ENCODE measurements at places on chromosomes 2 and 18.

GRCh38 chr2:152861349-152861942 lies 143.0 kb downstream of the ARL6IP6 start:
- DNase-seq: peak; percentile 47

DNA sequence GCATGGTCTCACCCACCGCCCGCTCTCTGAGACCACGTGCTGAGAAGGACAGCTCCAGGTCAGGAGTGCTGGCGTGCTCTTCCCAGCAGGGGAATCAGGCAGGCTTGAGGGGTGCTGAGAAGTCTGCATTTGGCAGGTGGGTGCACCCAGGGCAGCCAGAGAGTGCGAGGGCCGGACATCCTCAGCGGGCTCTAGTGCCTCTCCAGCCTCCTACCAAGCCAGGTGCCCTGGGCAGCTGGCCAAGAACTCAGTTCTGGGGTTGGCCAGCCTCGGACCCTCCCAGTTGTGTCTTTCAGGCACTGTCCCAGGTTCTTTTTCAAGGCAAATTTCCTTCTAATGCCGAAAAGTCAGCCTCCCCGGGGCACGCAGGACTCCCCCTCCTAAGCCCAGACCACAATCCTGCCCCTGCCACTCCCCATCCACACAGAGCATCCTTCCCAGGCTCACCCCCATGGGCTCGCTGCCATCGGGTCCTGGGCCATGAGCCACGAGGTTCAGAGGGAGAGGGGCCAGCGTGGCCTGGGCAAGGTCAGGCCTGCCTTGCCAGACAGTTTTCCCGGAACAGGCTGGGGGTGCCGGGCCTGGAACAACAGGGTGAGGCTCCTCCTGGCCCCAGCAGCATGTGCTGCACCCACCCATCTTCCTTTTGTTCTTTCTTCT lies 52.2 kb upstream of the GPC1 start:
- no peak for DNase-seq

DNA sequence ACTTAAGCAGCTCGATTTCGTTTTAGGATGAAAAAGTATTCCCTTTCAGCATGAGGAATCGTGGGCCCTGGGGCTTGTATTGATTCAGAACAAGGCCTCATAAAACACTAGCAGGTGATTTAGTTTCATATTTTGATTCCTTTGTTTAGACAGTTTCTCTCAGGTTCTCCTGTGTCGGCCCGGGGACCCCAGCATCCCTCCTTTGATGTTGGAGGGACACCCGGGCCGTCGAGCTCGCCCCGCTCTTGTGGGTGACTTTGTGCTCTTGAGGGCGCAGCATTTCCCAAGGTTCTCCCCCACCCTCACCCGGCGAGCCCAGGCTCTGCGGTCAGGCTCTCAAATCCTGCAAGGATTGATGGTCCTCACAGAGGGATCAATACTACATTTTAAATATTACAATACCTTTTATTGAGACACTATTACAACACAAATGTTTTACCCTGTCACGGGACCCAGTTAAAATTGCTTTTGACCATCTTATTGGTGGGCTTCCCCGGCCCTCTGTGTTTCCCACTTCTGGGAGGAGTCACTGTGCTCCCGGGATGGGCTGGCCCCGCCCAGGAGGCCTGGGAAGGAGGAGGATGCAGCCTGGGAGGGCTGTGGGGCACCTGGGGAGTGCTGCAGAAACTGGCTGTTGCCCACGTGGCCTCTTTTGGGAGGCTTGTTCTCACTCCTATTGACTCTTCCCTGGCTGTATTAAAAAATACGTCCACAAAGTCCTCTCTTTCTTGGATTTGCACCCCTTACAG lies 222.6 kb downstream of the INSIG2 start:
- no peak for DNase-seq

DNA sequence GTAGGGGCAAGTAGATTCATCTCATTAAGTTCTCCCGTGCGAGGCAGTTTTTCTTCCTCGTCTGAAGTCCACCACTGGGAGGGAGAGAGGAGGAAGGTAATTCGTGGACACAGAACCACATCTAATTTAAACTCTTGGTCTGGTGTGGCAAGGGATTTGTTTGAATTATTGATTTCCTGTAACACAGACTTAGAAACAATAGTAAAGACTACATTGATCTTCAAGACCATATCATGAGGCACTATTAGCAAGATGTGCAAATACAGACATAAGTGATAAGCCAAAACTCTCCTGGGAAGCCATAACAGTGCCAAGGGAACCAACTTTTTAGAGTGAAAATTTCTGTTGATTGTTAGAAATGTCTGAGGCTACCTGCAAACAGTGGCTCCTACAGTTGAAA lies 158.6 kb downstream of the ALPK2 start:
- no peak for DNase-seq

DNA sequence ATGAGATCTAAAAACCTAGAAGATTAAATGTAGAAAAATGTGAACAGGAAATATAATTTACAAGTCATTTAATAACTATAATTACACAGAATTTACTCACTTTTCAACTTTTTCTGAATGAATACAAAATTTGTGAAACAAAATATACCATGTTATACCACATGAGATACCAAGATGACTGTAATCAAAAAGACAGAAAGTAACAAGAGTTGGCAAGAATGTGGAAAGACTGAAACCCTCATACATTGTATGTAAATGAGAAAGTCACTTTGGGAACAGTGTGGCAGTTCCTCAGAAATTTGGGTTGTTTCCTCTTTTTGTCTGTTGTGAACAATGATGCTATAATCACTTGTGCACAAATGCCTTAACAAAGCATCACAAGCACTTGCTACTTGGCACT lies 145.4 kb upstream of the ZNF804A start:
- no peak for DNase-seq

GRCh38 chr2:69291721-69292120 lies 95.3 kb downstream of the GFPT1 start:
- DNase-seq: no peak

GRCh38 chr18:32771169-32771751 lies 1.6 kb downstream of the KLHL14 start:
- peak; percentile 4 for DNase-seq

DNA sequence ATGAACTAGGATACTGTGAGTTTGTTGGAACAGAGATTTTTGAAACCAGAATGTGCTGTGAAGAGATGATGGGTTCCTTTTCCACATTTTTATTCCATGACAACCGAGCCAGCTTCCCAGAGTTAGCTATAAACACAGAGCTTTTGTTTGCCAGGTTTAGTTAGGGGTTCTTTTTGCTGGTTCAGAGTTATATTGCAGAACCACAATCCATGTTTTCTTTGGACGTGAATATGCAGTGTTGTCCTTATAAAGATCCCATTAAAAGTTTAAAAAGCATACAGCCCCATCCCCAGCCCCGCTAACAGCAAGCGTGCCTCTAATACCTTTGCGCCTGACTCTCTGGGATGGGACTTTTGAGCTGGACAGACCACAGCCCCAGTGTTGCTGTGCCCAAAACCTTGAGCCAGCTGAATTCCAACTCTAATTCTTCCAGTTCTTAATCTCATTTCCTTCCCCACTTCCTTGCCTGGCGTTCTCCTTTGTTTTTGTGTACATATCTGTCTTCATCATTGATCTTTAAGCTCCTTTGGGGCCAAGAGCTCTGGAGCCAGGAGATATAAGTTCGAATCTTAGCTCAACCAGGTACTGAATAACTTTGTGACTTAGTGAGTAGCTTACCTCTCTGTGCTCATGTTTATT lies 72.3 kb downstream of the SPATS2L start:
- DNase-seq: no peak

GRCh38 chr18:24983566-24984139 lies 368.3 kb downstream of the ZNF521 start:
- no peak for DNase-seq

GRCh38 chr2:29009711-29010677 lies 28.9 kb downstream of the TOGARAM2 start:
- DNase-seq: no peak

DNA sequence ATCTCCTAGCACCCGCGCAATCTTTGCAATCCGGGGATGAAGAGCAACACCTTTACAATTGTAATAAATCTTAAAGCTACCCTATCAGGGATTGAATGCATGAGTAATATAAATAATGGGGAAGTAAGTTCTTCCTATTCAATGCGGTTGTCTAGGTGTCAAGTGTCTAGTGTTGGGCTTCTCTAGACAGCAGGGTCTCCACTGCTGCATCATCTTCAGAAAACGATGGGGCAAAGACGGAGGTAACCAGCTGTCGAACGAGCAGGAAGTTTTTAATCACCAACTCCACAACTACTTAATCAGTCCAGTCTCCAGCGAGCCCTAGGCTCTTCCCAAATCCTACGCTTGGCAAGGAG lies 573 bp downstream of the STAM2 start:
- no peak for DNase-seq

DNA sequence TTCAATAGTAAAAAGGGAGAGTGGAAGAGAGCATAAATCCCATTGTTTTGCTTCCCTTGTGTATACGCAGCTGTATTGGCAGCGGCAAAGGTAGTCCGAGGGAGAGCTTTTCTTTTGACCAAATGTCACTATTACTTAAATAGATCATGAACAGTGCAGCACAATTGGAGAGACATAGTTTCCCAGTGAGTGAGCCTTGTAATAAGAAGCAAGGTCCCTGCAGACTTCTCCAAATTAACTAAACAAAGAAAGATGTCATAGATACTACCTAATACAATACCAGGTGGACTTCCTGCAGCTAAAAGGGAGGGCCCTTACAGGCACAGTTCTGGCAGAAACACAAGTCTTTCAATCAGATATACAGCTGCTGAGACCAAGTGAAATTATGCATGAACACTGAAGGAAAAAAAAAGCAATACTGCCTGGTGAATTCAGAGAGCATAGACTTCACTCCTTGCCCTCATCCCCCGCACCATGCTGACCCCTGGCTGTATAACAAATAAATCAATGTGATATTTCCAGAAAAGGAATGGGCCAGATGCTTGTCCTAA lies 404.7 kb upstream of the CDH2 start:
- no peak for DNase-seq

- peak; percentile 6 for DNase-seq
These were observed 1677.7 kb downstream of the SUCLG1 start for GRCh38 chr2:82781176-82781915.

- DNase-seq: no peak
These were observed 46.6 kb upstream of the SP3 start for GRCh38 chr2:174011796-174012195.

DNA sequence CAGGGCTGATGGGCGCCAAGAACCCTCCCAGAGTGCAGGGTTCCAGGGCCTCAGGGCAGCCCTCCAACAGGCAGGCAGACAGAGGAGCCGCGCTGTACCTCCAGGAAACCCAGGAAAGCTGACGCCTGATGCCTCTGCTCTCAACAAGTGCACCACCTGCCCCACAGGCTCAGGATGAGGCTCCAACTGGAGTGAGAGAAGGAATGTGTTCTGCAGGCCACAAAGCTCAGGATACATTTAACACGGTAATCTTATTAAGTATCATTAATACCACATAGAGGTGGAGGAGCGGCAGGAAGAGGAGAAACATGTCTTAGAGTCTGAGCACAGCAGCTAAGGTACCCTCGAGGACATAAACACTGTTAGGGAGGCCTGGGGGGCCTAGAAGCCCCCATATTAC lies 155.9 kb upstream of the CAPN13 start:
- DNase-seq: no peak

DNA sequence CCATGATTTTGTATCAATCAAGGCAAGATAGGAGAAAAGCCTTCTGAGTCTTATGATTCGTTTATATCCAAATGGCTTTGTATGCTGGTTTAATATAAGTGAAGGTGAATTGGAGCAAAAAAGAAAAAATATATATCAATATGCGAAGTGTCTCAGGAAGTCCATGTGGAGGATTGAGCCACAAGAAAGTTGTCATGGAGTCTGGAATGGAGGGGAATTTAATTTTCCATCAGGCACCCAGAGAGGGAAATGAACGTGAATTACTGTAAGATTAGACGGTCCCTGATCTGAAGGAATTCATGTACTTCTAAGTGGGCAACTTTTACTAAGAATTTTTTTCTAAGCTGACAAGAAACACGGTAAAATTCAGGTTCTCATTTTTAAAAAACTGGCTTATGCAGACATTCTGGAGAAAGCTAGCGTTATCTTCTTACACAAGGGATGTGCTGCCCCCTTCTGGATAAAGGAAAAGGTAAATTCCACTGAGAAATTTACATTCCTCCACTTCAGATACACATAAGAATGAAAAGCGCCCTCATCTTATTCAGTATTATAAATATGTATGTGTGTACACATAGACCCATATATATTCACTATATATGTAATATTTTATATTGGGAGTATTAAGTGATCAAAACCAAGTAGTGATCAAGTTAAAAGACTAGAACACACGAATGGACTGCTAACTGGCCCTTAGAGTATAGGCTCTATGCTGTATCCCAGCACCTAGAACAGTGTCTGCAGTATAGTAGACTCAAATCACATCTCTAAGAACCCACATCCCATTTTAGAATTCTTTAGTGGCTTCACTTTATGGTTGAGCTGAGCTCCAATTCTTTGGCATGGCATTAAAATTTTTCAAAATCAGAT lies 289.0 kb upstream of the TFPI start:
- peak; percentile 75 for DNase-seq

GRCh38 chr2:16656784-16657391 lies 8.7 kb downstream of the CYRIA start:
- no peak for DNase-seq

- peak; percentile 16 for DNase-seq
These were observed 157.4 kb downstream of the GLI2 start for GRCh38 chr2:120892967-120893667.

- DNase-seq: peak; percentile 32
These were observed 6.6 kb upstream of the OXER1 start for GRCh38 chr2:42770288-42771131.

GRCh38 chr2:224570328-224570993 lies 14.7 kb downstream of the CUL3 start:
- DNase-seq: no peak

GRCh38 chr18:8424917-8425725 lies 184.1 kb upstream of the RAB12 start:
- peak; percentile 94 for DNase-seq

DNA sequence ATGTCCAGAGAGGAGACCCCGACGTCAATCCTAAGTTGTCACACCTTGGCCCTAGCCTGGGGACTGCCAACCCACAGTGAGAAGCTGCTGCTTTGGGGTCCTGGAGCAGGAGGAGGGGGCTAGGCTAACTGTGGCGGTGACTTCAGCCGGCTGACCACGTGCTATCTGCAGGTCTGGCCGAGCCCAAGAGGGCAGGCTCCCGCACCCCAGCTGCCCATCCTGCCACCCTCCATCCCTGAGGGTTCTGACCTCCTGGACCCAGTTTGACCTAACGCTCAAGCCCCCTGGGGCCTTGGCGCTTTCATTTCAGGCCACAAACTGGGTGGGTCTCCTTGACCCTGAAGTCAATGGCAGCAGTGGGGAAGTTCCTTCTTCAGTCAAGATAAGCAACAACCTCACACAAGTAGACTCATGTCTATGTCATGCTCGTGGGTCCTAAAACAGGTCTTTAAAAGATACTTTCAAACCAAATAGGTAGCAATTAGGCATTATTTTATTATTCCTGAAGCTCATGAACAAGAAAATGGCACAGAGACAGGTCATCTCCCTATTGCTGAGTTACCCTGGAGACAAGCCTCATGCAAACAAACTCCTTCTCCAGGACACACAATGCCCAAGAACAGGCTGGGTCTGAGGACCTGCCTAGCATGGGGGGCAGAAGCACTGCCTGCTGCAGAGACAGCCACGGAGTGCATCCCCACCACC lies 2.3 kb downstream of the HES6 start:
- no peak for DNase-seq

- no peak for DNase-seq
These were observed 13.0 kb downstream of the PTMA start for GRCh38 chr2:231720987-231721966.

- peak; percentile 59 for DNase-seq
These were observed 1.6 kb downstream of the MAP4K4 start for GRCh38 chr2:101698844-101699754.

- no peak for DNase-seq
These were observed 695.1 kb downstream of the PLCL1 start for GRCh38 chr2:198499539-198499938.
